ENCODE measurements at places on chromosomes 4 and X.

DNA sequence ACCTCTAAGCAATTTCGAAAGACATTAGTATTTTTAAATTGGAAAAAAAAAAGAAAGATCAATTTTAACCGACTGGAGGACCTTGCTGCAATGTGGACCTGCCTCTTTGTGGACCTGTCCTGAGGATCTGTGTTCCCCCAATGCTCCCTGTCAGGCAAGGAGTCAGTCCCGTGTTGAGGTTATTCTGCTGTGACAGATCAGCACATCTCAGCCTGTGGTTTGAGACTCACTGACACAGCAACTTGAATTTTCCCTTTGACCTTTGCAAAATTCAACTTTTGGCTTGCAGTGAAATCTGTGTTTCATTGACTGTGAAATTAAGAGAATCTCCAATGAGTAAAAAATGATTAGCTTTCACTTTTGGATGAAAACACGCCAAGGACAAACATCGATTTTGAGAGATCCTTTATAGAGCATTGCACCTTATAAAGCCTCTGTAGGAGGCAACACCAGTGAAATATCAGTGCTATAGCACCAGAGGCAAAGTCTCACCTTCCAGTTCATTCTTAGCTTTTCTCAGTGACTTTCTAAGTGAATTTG lies 186.9 kb downstream of the GPAT3 start:
- no peak for DNase-seq

- DNase-seq: no peak
Measured at GRCh38 chr4:102524691-102525090, 23.5 kb downstream of the NFKB1 start.

GRCh38 chr4:7189475-7190277 lies 2.7 kb upstream of the SORCS2 start:
- DNase-seq: peak; percentile 61

- DNase-seq: no peak
Measured at GRCh38 chr4:54365691-54366090, 136.6 kb downstream of the PDGFRA start.

GRCh38 chr4:41267997-41268396 lies 11.3 kb downstream of the UCHL1 start:
- peak; percentile 90 for DNase-seq

Measured in NCI-H1417 (cell line).